SW 1271 (cell line): ENCODE measurements at places on chromosomes 7 and 10.
A peak's percentile ranks its signal among the peaks of the same experiment; 100 is the strongest.

DNA sequence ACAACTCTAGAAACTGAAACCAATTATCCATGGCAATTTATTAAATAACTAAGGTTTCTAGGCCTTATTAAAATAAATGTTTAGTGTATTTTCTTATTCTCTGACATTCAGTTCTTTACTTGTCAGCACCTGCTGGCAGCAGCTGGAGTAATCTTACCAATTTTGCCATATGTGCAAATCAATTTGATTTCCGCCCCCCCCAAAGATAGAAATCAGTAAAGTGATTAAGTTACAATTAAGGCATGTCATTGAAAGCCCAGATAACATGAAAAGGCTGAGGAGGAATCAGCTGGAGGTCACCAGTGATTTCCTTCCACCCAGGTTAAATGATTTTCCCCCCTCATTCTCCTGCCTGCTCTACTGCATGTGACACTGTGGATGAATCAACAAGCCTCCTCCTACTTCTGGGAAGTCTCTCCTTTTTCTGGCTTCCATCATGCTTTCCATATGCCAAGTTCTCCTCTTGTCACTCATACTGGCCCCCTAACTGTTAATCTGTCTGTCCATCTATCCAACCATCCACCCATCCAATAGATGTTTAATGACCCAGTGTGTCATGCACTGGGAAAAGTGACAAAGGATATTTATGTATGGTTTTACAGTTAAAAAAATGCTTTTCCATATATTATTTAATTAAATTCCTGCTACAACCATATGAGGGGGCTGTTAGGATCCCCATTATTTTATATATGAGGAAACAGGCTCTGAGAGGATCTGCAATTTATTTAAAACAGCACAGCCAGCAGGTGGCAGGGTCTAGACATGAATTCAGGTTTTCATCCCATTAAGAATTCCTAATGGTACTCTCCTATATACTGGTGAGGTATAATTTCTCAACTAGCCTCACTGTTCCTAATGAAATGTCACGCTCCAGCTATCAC is 116.5 kb downstream of the ATXN7L1 start:
- peak; percentile 68 for DNase-seq

GRCh38 chr7:167090-167855 is 25.1 kb upstream of the FAM20C start:
- DNase-seq: no peak

DNA sequence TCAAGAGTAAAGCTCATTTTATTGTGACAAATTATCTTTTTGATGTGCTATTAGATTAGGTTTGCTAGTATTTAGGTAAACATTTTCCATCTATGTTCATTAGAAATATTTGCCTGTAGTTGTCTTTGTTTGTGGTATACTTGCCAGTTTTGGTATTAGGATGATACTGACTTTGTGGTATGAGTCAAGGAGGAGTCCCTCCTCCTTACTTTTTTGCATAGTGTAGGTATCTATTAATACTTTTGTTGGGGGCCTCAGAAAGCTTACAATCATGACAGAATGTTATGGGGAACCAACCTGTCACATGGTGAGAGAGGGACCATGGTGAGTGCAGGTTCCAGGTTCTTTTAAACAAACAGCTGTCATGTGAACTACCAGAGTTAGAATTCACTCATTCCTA is 102.1 kb downstream of the ZWINT start:
- DNase-seq: no peak

DNA sequence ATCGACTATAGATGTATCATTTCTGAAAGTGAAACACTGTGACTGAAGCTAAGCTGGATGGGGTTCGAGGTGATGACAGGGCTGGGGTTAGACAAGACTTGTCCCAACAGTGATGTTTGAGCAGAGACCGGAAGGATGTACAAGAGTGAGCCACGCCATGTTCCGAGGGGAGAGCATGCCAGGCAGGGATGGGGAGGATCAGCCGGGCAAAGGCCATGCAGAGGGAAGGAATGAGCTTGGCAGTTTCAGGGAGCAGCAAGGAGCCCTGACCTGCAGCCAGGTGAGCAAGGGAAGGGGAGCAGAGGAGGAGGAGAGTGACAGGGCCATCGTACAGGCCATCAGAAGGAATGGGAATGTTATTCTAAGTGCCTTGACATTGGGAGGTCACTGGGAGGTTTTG is 114.9 kb upstream of the GPR26 start:
- no peak for DNase-seq

GRCh38 chr10:20195076-20195475 is 378.8 kb downstream of the PLXDC2 start:
- DNase-seq: no peak

DNA sequence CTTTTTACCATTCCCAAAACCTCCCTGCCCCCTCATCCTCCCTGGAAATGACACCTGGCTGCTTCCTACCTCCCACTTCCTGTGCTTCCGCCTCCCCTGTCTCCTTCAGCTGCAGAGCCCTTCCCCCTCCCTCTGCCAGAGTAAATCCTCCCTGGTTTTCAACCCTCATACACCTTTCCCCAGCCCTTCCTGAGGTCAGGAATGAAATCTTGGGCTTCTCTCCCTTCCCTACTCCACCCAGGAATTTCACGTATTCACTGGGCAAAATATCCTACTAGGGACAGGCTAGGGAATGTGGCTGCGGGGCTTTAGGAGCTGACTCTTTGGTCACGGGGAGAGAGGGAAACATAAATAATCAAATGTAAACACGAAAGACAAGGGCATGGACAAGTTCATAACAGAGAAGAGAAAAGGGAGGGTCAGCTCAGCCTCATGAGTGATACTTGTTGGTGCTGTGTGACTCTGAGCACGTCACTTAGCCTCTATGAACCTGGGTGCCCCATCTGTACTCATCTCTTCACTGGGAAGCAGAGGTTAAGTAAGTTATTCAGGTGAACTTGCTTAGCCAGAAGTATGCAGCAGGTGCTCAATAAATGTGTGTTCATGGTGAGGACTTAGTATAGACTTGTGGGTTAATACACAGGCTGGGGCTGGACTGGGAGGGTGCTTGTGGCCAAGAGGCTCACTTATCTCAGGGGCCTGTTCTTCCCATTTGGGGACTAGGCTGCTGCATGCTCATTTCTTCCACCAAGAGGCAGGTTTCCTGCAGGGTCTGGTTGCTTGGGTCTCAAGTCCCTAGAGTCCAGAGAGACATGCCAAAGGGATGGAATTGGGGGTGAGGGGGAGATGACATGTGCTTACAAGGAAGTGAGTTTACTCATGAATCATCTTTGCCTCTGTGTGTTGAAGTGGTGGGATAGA is 10.0 kb upstream of the DUSP5 start:
- no peak for DNase-seq
